ENCODE measurements at places on chromosomes 4 and X. TPM values are rescaled to one million over a fixed set of nuclear protein-coding genes. Genes with fewer than 3 reads are reported as not detected.

DNA sequence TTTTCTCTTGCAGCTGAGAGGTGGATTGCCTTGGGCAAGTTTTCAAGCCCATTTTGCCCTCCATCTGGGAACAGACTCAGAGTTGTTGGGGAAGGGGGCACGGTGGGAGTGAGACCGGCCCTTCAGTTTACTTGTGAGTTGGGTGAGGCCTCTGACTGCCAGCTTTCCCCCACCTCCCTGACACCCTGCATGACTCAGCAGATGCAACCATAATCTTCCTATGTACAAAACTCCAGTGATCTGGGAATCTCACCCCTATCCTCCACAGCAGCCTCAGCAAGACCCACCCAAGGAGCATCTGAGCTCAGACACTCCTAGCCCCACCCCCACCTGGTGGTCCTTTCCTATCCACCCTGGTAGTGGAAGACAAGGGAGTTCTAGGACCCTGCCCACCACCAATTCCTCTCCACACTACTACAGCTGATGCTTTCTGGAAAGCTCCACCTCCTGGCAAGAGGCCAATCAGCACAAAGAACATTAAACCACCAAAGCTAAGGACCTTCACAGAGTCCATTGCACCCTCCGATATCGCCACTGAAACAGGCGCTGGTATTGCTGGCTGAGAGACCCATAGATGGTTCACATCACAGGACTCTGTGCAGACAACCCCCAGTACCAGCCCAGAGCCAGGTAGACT lies 99.4 kb upstream of the STK26 start:
- no peak for DNase-seq

DNA sequence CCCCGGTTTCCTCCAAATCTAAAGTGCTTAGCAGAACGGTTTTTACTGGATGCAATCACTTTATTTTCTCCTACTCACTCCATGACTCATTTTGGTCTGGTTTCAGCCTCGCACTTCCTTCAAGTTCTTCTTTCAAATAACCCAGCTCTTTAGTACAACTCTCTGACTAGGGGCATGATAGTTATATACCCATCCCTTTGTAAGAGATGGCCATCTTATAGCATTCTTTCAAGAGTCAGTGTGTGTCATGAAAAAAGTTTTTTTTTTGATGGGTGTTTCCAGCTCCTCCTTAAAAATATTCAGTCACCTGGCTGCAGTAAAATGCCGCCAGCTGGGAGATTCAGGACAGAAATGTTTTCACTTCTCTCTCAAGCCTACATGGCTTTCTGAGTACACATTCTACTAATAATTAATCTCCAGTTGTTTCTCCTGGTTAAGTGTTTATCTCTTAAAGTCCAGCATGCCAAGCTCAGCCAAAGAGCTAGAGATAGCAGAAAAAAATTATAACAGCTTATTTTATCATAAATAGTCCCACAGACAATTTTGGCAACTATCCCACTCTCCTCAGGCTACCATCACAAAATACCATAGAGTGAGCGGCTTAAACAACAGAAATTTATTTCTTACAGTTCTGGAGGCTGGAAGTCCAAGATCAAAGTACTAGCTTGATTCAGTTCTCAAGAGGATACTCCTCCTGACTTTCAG lies 139.3 kb downstream of the GASK1B start:
- no peak for DNase-seq

DNA sequence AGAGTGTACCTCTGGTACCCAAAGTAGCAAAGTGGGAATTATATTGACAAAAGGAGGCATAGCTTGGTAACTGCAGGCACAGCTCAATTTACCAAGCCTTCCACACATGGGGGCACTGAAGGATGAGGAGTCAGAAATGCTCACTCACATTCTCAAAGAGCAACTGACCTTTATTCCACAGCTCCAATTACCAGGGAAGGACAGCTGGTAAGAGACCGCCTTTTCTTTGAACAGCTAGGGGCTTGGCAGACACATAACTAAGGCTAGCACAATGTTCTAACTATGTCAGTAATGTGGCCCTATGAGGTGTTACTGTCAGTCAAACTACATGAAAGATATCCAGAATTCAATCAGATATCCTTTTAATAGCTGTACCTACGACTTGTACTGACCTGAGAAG lies 20.5 kb upstream of the STS start:
- no peak for DNase-seq

- DNase-seq = no peak
These were observed 93.1 kb downstream of the SORCS2 start for GRCh38 chr4:7285244-7286094.

- no peak for DNase-seq
These were observed 515.6 kb downstream of the PPARGC1A start for GRCh38 chr4:23374259-23374658.

NWD2 gene
- total RNA-seq = not detected

ALPK1 gene
- 0.50 TPM for total RNA-seq

DNAAF6 gene
- total RNA-seq = not detected

DTHD1 gene
- total RNA-seq = not detected

FAT4 gene
- total RNA-seq = 6.6 TPM

Data from WTC11 (cell line).